ENCODE measurements at places on chromosomes 2 and 18.

GRCh38 chr2:142052220-142052863 is 78.5 kb downstream of the LRP1B start:
- DNase-seq: no peak

DNA sequence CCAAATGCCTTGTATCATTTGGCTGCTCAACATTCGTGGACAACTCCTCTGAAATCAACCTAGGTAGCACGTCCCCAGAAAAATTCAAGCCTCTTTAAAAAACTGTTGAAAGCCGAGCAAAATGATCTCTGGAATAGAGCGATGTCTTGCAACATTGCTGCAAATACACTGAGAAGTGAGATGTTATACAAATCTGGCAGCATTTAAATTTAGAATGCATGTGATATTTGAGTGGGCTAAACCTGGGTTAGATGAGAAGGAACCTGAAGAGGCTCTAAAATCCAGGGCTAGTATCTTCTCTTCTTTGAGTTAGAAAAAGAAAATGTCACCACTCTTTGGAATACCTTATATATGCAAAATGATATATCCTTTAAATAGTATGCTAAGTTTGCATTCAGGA is 81.5 kb upstream of the ZBTB14 start:
- no peak for DNase-seq

DNA sequence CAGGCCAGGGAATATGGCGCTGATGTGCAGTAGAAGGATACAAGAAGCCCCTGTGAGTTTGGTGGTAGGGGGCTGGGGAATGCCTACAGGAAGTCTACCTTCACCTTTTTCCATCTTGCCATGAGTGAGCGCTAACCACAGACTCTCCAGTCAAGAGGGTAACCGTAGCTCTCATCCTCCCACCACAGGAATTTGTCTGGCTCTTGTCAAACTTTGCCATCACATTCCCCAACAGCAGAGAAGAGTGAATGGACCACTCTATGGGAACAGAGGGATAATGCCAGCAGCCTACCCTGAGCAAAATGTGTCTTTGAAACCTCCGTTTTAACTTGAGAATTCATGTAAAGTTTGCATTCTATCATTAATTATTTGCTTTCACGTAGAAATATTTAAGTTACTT is 168.3 kb downstream of the NRP2 start:
- no peak for DNase-seq

DNA sequence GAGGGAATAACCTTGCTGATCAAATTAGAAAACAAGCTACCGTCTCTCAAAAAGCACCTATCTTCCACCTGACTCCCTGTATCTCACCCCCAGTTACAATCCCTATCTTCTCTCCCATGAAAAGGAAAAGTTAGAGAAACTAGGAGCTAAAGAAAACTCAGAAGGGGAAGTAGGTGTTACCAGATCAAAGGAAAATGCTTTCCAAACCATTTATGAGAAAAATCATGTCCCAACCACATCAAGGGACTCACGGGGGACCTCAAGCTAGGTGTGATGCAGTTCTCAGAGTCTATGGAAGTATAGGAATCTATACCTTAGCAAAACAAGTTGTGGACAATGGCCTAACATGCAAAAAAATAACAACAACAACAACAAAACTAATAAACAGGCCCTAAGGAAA is 135.5 kb upstream of the RMP24 start:
- no peak for DNase-seq

DNA sequence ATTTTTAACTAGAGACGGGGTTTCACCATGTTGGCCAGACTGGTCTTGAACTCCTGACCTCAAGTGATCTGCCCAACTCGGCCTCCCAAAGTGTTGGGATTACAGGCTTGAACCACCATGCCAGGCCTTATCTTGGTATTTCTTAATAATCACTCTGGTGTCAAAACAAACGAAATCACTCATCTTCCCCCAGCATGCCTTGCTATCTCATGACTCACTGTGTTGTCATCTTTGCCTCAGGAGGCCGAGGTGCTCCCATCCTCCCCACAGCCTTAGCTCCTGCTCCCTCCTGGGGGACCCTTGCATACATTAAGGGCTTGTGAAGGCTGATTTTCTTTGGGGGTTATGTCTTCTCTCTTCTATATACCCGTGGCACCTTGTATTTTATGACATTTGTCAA is 250.1 kb upstream of the DPP10 start:
- DNase-seq: no peak

- DNase-seq: no peak
Observed at GRCh38 chr2:68387408-68388350, 22.6 kb downstream of the PLEK start.

DNA sequence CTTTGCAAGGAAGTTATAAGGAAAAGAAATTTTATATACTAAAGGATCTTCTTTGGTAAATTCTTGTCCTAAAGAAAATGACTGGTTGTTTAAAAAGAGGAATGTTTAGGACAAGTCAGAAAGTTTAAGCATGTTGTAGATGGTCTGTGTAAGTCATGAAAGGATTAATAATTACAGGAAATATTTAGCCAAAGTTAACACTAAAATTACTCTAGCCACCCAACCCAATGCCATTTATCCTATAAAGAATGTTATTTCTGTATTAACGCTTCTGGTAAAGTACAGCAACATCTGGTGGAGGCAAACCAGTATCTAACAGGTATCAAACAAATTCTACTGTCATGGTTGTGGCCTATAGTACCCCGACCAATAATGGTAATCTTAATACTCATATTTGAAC is 546.9 kb upstream of the PKDCC start:
- DNase-seq: no peak

DNA sequence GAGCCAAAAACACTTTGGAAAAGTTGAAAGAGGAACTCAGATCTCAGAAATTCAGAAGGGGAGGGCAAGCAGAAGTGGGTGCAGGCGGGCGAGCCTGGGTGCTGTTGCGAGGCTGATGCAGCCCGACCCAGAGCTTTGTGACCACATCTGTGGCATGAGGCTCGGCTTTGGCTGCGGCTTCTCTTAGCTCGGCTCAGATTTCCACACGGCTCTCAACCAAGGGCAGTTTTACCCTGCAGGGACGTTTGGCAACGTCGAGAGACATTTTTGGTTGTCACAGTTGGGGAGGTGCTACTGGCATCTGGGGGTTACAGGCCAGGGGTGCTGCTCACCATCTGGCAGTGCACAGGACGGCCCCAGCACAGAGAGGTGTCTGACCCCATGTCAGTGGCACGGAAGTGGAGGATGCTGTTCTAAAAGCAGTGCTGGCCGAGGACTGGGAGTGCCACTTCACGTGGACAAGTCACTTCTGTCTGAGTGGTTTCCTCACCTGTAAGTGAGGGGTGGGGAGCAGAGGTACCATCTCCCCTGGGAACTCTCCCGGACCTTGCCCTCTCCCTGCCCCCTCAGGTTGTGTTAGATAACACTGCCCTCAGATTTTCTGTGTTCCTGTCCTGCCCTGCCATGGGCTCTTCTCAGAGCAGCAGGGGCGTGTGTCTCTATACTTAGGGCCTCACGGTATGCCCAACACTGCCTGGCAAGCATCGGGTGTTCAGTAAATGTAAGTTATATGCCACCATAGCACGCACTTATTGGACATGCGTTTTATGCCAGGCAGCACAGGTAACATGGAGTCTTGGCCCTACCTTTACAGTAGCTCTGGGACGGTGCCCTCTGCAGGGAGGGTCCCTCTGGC is 48.7 kb upstream of the FAHD2A start:
- no peak for DNase-seq

- no peak for DNase-seq
Observed at GRCh38 chr2:1937480-1937879, 193.2 kb upstream of the PXDN start.

GRCh38 chr2:218816561-218817011 is 15.0 kb downstream of the PRKAG3 start:
- DNase-seq: no peak

DNA sequence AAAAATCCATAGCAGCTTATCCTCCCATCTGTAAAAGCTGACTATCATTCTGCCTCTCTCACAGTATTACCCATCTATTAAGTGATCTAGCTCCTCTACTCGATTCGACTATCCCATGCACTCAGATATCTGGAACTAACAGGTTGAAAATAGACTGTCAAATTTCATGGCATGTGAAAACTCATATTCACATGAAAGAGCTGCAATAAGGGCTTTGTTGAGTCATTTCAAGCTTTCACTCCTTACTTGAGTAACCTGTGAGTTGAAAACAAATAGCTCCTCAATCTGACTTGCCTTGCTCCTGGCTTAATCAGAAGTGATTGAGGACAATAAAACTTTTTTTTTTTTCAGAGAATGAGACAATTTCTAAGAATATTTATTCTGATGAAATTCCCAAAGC is 192.4 kb upstream of the ERBB4 start:
- DNase-seq: no peak

DNA sequence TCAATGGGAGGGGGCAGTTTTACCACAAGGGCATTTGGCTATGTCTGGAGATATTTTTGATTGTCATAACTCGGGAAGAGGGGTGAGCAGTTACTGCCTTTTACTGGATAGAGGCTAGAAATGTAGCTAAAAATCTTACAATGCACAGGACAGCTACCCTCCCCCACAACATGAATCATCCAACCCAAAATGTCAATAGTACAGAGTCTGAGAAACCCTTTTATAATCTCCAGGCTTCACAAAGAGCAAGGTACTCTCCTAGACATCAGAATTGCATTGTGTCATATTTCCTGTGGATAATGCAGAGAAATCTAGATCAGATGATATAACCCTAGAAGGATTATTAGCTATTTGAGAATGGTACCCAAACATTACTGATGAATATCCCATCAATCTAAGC is 277.1 kb upstream of the NRP2 start:
- no peak for DNase-seq

GRCh38 chr2:221997100-221997499 is 301.7 kb downstream of the PAX3 start:
- DNase-seq: no peak

DNA sequence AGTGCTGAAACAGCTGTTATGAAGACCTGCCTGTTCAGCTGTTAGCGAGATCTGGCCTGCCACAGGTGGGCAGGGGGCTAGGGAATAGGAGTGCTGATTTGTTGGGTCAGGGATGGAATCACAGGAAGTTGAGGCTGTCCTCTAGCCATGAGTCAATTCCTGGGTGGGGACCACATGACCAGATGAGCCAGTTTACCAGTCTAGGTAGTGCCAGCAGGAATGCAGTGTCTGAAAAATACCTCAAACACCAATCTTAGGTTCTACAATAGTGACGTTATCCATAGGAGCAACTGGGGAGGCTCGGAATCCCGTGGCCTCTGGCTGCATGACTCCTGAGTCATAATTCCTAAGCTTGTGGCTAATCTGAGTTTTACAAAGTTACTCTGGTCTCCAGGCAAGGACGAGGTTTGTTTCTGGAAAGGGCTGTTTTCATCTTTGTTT is 44.9 kb downstream of the DYSF start:
- no peak for DNase-seq

GRCh38 chr2:13504808-13505207 is 788.1 kb downstream of the TRIB2 start:
- no peak for DNase-seq

GRCh38 chr18:5890331-5891183 is 4.8 kb downstream of the TMEM200C start:
- no peak for DNase-seq

DNA sequence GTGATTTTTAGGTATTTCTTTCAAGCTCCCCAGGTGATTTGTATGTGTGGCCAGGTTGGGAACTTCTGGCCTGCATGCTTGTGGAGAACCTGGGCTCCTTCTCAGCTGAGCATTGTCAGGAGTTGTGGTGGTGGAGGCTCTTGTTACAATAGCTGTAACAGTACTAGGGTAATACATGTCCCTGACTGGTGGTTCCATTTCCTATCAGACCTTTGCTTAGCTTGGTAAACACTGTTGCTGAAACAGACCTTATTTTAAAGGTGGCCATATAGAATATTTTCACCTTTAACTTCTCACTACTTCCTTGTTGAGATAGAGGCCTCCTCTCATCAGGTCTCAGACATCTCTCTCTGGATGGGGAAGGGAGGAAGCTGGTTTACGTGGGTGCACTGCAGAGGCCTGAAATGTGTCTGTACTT is 79.2 kb downstream of the SETBP1 start:
- no peak for DNase-seq

GRCh38 chr2:148726228-148726627 is 81.7 kb downstream of the EPC2 start:
- DNase-seq: no peak

DNA sequence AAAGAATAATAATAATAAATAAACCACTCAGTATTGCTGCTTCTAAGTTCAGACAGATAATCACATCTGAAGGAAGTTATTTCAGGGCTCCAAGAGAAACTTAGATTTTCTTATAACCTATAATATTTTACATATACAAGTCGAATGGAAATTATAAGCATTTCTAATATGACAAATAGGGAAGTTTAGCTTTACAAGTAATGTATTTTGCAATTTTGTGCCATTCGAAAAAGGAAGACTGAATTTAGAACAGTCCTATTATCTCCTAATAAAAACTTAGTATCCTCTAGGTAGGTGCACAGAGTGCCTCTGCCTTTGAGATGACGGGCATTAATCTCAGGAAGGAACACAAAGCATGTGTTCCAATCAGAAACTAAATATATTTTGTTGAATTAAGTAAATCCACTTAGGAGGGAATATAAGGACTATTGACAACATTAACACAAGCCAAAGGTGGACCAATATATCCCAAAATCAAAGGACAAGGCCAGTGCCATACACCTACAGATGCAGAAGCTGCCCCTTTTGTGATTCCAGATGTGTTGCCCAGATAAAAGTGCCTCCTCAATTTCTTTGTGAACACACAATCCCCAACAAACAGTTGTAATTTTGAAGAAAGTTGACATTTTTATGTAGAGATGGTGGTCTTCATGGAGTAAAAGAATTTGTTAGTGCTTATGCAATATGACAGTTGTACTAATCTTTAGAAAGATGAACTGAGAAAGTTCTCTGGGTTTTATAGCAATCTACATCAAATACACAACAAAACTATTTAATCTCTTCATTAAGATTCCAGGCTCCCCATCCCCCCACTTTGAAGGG is 36.6 kb downstream of the PTCD3 start:
- no peak for DNase-seq
